AG04450 (cell line): ENCODE measurements at places on chromosomes 2 and 18. TPM values are rescaled to one million over a fixed set of nuclear protein-coding genes. Genes with fewer than 3 reads are reported as not detected.

Gene GALNT3
- 1.9 and 2.3 TPM in 2 replicates for polyA plus RNA-seq

Gene KCNG2
- polyA plus RNA-seq, result 0.38 and 0.57 TPM in 2 replicates

Gene EFEMP1
- polyA plus RNA-seq, result 376 and 423 TPM in 2 replicates

Gene REG3G
- not detected in 2 replicates for polyA plus RNA-seq

Gene EML6
- 0.12 and 0.30 TPM in 2 replicates for polyA plus RNA-seq

Gene SLC5A7
- not detected in 2 replicates for polyA plus RNA-seq

Gene SNED1
- 1.6 and 2.4 TPM in 2 replicates for polyA plus RNA-seq

Gene SNRPD1
- 38.8 and 43.5 TPM in 2 replicates for polyA plus RNA-seq

Gene MC4R
- polyA plus RNA-seq, result 0.06 TPM in 1 of 2 replicates, not detected in the other

DNA sequence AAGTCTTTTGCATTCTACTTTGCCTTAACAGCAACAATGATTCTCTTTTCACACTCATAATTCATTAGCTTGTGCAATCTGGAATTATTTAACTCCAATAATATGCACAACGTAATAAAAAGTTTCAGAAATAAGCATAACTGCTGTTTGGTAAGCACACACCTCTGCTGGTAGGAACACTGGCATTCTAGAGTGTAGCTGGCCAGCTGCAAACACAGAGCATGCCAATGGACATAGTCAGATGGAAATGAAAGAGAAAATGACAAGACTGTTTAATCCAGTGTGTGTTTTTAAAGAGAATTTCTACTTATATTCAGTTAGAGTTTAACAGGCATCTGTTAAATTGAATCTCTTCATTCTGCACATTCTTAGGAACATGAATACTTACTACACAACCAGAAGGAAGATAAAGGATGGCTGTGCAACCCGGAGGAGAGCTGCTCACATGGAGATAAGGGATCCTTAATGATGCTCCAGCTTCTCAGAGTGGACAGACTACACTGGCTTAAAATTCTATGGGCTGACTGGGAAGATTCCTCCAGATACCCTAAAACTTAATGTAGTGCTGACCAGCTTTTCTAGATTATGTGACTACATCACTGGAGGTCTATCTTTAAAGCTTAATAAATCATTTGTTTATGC lies 94.6 kb upstream of the CHAC2 start:
- peak; percentile 27 for DNase-seq

DNA sequence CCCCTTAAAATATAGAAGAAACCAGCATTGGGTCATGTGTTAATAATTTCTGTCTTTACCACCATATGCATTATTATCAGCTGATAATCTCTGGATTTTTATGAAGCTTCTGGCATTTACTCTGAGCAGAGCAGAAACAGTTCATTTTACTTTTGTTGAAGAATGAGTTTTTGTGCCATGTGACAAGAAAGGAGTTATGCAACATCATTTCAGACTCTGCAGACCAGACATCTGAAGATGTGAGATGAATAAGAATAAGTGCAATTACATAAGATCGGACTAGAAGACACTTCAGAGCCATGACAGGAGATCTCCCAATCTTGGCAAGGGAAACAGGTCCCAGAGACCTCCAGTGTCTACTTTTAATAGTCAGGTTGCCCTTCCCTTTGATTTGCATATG lies 869.4 kb upstream of the VRK2 start:
- DNase-seq, result no peak

GRCh38 chr2:184305105-184305504 lies 293.2 kb upstream of the ZNF804A start:
- DNase-seq, result no peak

GRCh38 chr18:59458575-59458974 lies 99.5 kb upstream of the LMAN1 start:
- no peak for DNase-seq

- no peak for DNase-seq
Observed at GRCh38 chr2:73243884-73244570, 9.9 kb downstream of the CCT7 start.

DNA sequence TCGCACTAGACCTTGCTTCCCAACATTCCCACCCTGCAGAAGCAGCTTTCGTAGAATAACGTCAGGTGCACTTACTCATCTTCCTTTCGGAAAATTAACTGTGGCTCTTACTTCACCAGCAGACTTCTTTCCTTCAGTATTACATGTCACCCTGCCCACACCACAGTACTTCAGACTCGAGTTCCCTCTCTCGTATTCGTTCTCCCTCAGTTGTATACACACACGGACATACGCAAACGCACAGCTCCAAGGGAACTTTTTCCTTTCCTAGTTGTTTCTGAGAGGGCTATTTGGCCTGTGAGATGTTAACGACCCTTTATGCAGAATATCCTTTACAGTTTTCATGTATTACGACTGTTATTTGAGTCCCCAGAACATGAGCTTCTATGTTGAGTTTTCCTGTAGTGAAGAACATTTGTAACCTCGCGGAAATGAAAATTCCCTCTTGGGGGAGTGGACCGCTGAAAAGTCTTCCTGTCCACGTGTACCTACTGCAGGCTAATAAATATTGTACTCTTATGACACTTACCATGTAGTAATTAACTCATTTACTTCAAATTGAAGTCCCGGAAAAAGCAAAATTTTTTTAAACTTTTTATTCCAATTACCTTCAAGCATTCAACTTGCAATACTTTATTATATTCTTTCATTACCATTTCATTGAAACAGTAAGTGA lies 908 bp downstream of the ERLEC1 start:
- no peak for DNase-seq

DNA sequence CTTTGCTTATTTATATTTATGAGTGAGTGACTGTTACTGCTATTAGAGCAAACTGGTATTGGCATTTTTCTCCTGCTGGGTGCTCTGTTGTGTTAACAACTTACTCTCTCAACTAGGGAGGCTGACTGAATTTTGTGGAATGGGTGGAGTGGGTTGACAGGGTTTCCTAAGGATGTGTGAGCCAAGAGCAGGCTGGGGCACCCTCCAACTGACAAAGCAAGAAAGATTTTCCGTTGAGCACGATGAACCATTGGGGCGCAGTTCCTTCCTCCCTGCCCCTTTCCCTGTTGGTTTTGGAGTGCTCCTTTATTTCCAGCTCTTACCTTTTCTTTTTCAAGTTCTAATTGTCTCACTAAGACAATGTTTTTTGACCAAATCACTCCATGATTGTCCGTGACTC lies 20.3 kb downstream of the SEH1L start:
- DNase-seq, result no peak

- no peak for DNase-seq
Observed at GRCh38 chr2:197876524-197876923, 72.1 kb downstream of the PLCL1 start.

DNA sequence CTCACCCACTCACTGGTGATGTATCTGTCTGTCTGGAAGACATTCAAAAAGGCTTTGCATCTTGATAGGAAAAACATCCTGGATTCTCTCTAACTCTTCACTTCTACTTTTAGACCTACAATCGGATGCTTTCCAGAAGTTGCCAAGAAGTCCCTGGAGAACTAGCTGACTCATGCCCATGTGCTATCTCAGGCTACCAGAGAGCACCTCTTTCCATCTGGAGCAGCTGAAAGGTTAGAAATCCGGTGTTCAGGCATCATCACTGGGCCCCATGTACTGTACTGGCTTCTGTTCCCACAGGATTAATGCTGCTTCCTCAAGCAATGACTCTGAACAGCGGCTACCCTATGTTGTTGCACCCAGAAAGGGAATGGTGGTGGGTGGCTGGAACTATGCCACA lies 259.0 kb downstream of the NBAS start:
- DNase-seq, result no peak

- DNase-seq, result no peak
Observed at GRCh38 chr18:3593381-3593903, 143.5 kb downstream of the TGIF1 start.

DNA sequence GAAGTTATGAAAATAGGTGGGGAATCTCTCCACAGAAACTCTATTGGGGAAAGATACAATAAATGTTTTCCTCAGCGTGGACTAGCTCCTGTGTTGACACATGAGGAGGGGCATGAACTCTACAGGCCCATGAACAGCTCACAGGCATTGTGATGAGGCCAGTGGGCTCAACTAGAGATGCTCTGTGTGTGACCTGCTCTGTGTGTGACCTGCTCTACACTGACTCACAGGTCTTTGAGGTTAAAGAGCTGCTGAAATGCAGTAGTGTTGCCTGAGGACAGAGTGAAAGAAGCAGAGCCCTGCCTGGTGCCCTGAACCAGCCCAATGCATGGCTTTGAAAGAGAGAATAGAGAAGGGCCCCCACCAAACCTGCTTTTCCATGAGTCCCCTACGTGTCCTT lies 117.6 kb downstream of the MCFD2 start:
- DNase-seq, result no peak

DNA sequence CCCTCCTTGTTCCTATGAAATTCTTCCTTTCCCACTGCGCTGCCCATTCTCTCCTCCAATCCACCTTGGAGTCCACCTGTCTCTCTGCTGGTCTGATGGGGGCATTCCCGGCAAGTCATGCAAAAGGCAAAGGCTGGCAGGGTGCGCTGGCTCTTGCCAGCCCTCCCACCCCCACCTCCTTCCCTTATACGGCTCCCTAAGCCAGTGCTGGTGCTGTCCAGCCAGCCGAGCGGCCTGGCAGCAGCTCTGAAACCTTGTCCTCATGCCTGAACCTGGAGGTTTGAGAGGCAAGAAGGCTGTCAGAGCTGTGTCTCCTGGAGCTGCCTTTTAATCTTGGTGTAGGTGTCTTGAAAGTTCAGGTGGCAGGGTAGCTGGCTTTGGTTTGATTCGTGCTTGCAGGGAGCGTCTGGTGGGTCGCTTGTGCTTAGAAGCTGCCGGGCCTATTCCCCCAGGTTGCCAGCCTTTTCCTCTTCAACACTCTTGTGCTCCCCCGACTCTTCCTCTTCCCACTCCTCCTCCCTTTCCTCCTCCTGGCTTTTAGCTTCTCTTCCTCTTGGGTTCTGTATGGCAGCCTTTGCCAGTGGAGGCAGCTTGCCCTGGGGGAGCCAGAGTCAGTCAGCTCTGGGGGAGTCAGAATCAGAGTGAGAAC lies 748 bp downstream of the LIPG start:
- no peak for DNase-seq

GRCh38 chr2:233638836-233639235 lies 2.6 kb downstream of the UGT1A10 start:
- DNase-seq, result no peak

DNA sequence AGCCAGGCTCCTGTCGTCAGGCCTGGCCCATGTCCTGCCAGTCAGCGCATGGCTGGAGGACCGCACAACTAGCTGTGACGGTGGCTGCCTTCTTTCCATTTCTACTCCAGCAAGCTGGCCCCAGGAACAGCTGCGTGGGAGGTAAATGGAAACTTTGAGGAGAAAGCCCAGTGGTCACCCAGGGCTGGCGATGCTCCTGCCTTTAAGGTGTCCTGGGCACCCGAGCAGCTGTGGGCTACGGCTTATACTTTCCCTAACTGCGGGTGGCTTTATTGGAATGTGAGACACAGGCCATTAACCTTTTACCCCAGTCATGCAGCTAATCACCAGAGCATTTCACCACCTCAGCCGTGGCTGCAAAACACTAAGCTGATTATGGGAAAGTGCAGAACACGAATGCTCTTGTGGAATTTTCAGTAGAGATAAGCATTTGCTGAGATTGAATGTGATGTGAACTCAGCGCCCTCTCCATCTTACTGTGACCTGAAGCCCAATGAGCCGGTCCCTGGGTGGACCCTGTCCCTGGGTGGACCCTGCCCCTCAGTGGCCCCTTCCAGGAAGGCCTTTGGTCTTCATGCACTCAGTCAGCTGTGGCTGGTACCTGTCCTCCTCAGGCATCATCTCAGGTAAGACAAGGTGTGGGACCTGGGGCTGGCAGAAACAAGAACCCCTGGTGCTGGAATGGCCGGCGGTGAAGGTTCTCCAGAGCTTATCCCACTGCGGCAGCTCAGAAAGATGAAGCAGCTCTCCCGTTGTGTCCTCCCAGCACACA lies 275.4 kb upstream of the HS6ST1 start:
- DNase-seq, result no peak
